ENCODE measurements at places on chromosomes 16 and 17.

- no peak for DNase-seq
These were observed 1.4 kb upstream of the SLFN11 start for GRCh38 chr17:35374766-35375344.

DNA sequence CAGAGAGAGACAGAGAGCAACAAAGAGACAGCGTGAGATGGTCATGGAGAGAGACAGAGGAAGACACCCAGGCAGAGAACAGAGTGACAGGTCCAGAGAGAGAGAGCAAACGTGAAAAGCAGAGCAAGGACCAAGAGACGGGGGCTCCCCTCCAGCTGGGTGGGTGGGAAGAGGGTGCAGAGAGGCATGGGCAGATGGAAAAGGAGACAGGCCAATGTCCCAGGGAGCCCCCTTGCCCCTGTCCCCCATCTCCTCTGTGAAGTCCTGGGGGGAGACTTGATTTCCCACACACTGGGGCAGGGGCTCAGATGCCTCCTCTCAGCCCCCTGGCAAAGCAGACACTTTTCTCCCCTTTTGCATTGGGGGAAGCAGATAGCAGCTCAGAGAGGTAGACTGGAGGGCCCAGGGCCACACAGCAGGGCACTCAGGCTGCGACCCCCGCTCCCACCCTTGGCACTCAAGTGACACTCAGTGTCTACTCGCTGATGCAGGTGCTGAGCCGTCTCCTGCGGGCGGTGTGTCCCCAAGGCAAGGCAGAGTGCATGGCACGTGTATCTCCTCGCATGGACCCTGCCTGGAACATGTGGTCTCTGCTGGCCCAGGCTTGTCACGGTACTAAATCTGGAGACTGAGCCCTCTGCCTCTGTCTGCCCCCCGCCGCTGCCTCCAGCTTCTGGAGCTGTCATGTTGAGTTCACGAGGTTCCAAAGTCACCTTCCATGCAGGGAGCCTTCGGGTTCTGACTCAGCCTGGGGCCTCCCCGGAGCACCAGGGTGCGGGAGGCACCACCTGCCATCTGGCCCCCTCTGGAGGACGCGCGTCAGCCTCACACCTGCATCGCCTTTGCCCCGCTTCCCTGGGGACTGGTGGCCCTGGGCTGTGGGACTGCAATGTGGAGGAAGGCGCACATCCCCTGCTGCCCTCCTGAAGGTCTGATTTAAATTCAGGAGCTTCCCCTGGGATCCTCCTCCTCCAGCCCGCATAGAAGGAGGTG, 215.9 kb upstream of the GSE1 start:
- DNase-seq, result no peak

DNA sequence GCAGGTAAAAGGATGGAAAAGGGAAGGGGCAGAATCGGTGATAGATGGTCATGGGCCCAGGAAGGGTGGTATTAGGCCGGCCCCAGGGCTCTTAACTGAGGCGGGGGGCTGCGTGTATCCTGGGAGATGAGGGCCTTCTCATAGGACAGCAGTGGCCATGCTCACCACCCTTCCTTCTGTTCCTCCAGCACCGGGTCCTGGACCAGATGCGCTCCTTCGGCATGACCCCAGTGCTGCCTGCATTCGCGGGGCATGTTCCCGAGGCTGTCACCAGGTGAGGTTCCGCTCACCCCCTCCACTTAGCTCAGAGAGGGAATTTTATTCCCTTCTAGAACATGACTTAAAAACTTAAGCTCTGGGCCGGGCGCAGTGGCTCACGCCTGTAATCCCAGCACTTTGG, 2.4 kb downstream of the NAGLU start:
- DNase-seq, result no peak

GRCh38 chr17:42883802-42884558, 16.6 kb upstream of the G6PC1 start:
- DNase-seq, result no peak

GRCh38 chr17:27533874-27534815, 77.9 kb downstream of the KSR1 start:
- DNase-seq, result no peak

DNA sequence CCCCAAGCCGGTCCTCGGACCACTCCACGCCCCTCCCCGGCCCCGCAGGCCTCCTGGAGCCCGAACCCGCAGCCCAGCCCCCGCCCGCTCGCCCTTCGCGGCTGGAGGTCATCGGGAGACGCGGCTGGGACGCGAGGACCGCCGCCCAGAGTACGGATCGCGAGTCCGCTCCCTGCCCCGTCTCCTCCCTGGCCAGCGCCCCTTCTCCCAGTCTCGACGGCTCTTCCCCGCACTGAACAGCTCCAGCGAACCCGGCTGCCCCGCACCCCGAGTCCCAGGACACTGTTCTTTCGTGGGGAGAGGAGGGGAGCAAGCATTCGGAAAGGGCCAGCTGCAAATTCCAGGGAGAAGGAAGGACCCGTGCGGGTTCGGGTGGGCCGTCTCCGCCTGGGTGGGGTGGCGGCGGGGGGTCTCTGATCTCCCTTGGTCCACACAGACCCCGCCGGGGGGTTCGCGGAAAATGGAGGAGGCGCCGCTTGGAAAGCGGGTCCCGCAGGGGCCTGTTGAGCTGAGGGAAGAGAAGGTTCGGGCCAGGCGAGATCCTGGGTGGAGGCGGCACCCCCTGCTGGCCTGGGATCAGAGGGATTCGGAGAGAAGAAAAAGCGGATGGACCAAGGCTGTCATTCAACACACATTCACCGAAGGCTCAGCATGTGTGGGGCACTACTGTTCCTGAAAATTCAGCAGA, 632 bp upstream of the RTN4RL1 start:
- no peak for DNase-seq

- no peak for DNase-seq
These were observed 139.0 kb downstream of the CYLD start for GRCh38 chr16:50880926-50881325.

DNA sequence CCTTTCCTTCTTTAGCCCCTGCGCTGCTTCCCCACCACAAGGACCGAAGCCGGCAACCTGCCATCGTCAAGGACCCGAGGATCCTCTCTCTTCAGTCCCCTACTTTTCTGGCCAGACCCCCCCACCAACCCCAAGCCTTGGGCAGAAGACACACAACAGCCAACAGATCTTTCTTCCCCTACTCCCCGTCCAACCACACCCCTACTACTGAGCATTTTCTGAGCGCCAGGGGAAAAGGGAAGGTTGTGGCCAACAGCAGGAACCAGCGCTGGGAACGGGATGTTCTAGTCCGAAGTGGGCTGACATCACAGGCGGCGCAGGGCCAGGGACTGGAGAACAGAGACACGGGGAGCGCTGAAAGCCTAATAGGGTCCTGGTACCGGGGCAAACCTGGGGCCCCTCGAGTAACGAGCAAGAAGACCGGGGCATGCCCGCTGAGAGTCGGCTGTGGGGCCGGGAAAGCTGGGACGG, 528 bp downstream of the PER1 start:
- no peak for DNase-seq

DNA sequence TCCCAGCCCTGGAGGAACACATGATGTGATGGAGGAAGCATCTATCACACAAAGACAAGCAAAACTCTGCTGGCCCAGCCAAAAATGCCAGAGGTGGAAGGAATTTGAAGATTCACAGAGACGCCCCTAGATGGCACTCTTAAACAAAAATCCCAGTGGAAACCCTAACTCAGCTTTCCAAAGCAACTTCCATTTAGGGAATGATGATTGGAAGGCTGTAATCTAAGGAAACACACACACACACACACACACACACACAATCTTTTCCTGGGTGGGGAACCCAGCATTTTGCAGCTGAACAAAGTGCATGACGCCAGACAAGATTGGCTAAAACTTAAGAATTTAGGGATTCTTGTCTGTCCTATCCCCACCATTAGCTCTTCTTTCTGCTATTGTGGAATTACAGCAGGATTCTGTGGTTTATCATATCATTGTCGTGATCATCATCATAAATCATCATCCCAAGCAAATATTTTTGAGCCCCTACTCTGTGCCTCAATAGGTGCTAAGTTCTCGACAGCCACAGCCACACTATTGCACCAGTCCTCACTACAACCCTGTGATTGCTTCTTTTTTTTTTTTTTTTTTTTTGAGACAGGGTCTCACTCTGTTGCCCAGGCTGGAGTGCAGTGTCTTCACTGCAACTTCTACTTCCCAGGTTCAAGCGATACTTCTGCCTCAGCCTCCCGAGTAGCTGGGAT, 1.6 kb upstream of the LDAF1 start:
- peak; percentile 28 for DNase-seq

- no peak for DNase-seq
These were observed 179.4 kb downstream of the COPRS start for GRCh38 chr17:31679667-31680066.

GRCh38 chr17:57357392-57357784, 101.1 kb downstream of the MSI2 start:
- DNase-seq, result no peak

- DNase-seq, result no peak
These were observed 15.5 kb downstream of the TK2 start for GRCh38 chr16:66534376-66534799.

DNA sequence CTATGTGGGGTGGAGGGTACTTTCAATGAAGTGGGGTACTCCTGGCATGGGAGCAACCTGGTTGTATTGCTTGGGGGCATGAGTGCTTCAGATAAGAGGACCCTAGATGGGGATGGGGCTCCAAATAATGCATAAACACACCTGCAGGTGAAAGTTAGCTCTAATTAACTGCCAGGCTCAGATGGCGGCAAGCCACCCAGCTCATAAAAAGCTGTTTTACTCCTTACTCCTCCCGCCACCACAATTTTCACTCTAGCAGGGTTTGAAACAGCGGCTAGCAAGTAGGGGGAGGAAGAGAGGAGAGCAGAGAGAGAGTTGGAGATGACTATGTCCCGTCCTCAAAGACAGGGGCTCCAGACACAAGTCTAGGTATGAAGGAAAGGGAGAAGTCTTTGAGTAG, 117.7 kb upstream of the WSCD1 start:
- DNase-seq, result no peak

DNA sequence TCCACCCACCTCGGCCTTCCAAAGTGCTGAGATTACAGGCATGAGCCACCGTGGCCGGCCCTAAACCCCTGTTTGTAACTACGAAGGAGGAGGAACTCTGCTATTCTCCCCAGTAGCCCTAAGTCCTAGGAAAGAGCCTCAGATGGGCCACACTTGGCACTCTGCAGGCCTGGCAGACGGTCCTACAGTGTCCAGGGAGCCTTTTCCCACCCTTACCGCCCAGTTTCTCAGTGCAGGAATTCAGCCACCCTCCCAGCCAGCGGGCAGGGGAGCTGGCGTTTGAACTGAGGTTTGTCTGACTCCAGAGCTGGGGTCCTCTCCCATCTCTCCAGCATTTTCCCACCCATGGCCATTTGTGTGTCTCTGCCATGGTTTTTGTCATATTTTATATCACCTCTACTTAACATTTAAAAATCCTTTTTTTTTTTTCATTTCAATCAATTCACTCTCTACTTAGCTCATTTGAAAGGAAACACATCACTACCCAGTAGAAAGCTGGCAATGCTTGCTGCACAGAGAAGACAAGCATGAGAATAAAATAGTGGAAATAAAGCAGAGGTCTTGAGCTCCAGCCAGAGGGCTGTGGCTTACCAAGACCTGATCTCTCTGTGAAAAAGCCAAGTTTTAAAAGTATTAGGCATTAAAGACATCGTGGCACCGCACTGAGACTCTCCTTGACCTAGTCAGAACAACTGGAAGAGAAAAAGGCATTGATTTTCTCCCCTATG, 34.9 kb downstream of the BCO1 start:
- DNase-seq, result no peak

DNA sequence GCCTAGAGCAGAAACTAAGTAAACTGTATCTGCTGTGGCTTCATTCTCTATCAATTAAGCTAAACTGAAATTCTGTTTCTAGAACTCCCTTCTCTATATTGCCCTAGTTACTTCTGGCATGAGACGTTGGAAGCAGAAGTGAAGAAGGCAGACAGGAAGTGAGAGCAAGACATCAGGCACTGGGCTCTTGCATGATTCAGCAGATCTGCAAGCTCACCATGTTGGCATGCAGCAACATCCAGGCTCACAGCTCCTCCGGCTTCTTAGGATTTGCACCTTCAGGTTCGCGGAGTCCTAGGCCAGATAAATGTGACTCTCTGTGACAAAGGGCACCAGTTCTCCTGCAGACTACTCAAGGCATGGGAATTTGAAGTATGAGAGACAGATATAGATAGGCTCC, 148.3 kb downstream of the CDH8 start:
- DNase-seq, result no peak

DNA sequence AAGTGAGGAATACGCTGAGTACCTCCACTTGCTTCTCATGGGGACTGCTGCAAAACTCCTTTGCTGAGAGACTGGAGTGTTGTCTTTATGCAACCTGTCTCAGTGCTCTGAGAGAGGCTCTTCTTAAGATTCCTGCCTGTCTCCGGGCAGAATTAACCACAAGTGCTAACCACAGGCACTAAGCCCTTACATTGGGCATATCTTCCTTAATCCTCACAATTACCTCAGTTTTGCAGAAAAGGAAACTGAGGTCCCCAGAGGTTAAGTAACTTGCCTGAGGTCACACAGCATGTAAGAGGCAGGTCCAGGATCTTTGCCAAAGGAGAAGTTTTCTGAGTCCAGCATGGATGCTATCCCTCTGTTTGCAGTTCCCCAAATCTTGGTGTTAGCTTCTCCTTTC, 86.0 kb downstream of the GP2 start:
- no peak for DNase-seq

DNA sequence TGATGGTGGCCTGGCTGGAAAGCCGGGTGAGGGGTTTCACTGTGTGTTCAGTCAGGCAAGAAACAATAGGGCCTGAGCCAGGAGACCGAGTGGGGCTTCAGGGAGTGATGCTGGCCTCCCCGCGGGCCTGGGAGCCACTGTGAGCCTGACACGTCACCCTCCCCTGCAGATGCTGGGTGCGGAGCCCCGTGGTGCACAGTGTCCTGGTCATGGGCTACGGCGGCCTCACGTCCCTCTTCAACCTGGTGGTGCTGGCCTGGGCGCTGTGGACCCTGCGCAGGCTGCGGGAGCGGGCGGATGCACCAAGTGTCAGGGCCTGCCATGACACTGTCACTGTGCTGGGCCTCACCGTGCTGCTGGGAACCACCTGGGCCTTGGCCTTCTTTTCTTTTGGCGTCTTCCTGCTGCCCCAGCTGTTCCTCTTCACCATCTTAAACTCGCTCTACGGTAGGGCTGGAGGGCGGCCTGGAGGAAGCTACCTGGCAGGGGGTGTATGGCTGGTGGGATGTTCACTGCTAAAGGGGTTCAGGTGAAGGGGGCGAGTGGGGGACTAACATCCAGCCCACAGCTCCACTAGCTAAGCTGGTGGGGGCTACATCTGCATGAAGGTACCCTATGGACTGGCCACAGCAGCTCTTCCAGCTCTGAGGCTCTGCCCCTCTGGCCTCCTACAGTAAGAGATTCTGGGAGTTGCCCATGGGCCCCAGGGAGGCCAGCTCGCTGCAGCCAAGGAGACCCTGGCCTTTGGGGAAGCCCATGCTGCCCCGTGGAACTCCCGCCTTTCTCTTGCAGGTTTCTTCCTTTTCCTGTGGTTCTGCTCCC, 32.4 kb downstream of the ADGRG5 start:
- DNase-seq, result no peak

Measured in GM18507 (cell line).